ENCODE measurements at places on chromosomes 6 and 20.

DNA sequence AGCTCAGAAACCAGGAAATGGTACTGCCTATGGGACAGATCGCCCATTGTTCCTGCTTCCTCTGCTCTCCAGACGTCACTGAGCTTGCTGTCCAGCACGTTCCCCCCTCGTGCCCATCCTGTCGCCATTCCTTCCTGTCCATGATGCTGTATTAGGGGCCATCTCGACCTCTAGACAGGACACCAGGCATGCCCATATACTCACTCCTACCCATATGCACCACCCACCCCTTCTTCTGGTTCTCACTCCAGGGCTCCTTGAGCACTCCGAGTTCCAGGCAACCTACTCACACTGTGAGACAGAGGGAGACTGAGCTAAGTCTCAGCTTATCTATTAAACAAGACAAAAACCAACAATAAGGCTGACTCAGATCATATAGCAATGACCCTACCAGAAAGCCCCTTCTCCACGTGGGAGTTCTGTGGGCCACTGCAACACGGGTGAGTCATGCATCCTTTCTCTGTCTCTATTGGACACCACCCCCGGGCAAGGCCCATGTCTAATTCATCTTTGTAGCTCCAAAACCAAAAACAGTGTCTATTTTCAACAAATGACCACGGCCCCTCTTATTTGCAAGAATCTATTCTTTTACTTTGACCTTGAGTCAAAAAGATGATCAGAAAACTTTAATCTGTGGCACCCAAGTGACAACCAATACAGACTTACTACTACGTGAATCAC, 65.7 kb downstream of the PSMG4 start:
- DNase-seq = no peak

DNA sequence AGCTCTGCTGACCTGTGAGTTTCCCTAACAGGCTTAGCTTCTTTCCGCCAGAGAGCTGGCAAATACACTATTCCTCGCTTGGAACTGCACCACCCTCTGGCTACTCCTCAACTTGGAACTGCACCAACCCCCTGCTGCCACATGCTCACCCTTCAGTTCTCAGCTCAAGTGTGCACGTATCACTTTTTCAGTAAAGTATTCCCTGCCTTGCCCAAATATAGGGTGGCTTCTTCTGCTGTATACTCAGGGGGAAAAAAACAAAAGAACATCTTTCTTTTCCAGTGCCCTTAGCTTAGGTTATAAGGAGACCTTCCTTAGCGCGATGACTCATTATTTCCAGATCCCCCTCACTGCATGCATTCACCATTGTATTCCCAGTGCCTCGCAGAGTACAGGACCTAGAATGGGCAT, 21.2 kb downstream of the GNAS-AS1 start:
- no peak for DNase-seq

- peak; percentile 44 for DNase-seq
These were observed 13.2 kb upstream of the TFB1M start for GRCh38 chr6:155327326-155328073.

DNA sequence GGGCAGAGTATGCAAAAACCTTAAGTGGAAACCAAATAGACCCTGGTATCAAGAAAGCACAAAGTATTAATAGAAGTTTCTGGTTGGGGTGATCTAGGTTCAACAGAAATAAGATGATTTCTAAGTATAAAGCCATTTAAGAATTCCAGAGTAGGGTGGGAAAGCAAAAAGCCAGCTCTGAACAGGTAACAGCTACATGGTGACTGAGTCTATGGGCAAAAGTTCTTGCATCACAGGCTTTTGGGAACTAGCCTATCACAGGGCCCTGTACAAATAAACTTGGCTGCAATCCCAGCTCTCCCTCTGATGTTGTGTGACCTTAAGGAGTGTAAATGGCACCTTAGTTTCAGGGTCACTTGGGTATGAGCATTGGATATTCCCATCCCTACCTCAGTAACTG, 5.5 kb downstream of the TCF19 start:
- DNase-seq = no peak

- no peak for DNase-seq
These were observed 28.3 kb downstream of the SMPDL3A start for GRCh38 chr6:122817358-122817757.

DNA sequence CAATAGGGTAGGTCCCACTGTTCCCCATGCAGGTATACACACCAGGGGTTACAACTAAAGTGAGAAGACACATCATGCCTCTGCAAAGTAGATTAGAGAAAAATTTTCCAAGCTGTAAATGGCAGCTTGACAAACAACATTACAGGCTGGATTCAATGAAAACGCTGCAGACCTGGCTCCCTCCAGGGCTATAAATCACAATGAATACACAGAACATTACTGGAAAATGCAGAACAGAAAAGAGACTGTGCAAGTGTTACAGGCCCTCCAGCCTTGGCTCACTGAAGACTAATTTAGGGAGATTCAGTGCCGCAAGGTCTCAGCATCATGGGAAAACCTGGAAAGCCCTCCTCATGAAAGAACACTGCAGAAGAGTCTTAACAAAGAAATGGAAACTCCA, 207.8 kb downstream of the KHDC1L start:
- DNase-seq = no peak

DNA sequence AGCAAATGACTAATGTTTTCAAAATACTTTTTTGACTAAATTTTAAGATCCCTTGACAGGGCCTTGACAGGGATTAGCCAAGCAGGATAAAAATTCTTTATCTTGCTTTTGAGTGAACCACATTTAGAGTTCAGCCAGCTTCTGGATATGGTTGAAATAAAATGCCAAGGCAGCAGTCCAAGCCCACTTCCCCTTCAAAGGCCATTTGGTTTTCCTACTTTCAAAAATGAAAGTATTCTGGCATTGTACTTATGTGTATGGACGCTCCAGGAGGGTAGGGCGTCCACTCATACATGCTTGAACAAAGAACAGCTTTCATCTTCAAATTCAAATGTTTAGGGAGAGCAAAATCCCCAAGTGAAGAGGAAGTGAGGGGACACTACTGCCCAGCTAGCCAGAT, 82.3 kb upstream of the BCLAF1 start:
- no peak for DNase-seq

DNA sequence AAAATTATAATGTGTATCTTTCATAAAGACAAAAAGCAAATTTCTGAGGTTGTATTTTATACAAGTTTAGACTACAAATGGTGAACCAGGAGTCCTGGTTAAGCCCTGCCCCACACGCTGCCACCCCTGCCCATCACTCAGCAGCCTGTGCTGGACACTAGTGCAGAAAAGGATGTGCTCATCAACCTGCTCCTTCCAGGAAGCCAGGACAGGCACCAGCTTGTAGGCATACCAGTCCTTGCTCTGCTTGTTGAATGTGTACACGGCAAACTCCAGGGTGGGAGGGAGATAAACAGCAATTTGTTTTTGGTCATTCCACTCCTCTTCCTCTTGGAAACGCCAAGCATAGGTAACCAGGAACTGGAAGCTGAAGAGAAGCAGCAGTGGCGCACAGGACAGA, 18.1 kb downstream of the CST9L start:
- no peak for DNase-seq

GRCh38 chr6:36066817-36067216, 39.2 kb downstream of the MAPK14 start:
- no peak for DNase-seq

- DNase-seq = no peak
These were observed at the start of gene FAM83B for GRCh38 chr6:54846243-54846856. Gene FAM83B (plus strand): TSS chr6:54846771. CDS start chr6:54870247, 23,476 bp downstream.

- DNase-seq = no peak
These were observed 74.9 kb upstream of the CLDN20 start for GRCh38 chr6:155188707-155189496.

DNA sequence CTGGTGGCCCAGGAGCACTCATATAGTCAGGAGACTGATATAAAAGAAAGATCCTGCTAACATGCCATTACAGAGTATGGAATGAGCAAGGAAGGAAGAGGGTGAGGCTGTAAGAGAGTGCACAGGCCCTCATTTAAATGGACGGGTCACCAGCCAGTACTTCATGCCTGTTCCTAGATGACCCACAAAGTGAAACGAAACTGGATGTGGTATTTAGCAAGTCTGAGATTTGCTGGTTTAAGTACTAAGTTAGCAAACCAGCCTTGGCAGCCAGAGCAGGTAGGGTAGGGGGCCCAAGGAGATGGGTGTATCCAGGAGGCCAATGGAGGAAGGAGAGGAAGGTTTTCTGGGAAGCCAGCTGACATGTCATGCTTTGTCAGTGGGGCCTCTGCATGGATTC, 15.9 kb downstream of the NT5E start:
- DNase-seq = no peak

DNA sequence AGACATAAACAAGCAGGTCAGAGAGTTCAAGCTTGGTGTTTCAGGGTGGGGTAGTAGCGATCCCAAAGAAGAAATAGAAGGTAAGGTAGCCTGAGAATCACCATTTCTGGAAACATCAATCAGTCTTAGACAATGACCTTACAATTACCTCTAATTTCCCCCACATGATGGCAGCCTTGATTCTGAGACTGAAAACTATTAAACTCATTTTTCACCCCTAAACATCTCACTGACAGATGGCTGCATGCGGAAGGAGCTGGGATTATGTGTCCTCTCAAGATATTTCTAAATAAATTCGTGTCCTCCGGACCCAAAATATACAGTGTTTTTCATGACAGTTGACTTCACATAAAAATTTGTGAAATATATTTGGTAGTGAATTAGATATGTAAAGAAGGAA, 61.0 kb downstream of the KIF6 start:
- no peak for DNase-seq

DNA sequence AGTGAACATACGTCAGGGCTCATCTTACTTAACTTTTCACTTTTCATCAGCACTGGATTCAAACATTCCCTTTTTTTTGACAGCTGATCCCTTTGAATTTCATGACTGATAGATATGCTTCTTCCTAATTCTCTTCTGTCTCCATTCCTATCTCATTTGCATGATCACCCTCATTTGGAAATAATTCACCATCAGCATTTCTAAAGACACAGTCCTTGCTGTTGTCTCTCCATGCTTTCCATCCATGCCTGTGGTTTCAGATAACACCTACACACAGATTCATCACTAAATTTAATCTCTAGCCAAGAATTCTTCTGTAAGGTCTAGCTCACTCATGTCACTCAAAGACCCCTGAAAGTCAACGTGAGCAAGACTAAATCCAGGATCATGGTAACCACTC, 228.4 kb upstream of the BTBD3 start:
- no peak for DNase-seq

DNA sequence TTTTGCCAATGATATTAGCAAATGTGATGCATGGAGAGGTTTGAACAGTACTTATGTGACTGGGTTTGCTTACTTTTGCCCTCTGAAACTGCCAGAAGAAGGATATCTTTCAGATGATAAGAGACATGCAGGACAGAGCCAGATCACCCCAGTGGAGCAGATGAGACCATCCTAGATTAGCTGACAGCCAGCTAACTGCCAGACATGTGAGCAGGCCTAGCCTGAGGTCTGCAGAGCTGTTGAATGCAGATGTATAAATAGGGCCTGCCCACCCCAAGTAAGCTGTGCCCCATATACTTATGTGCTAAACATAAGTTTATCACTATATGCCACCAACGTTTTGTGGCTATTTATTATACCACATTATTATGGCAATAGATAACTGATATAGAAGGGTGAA, 5.9 kb downstream of the ZSCAN31 start:
- DNase-seq = no peak

DNA sequence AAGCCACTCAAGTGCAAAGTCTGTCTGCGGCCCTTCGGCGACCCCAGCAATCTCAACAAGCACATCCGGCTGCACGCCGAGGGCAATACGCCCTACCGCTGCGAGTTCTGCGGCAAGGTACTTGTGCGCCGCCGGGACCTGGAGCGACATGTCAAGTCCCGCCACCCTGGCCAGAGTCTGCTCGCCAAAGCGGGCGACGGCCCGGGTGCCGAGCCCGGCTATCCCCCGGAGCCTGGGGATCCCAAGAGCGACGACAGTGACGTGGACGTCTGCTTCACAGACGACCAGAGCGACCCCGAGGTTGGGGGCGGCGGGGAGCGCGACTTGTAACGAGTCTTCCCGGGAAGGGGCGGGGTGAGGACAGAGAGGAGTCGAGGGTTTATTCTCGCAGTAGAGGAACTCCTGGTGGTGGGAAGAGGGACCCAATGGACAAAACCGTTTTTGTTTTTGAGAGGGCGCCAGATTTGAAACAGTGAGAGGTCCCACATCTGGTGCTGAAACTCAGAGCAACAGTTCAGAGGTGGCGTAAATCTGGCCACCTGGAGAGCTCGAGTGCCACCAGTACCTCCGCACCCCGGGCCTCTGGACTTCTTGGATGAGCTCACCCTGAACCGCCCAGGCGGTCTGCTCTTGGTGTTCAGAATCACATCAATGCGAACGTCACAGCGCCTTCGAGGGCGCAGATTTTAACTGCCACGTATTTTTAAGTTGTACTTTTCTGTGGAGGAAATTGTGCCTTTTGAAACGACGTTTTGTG, 8.0 kb downstream of the PRDM13 start:
- DNase-seq = no peak

DNA sequence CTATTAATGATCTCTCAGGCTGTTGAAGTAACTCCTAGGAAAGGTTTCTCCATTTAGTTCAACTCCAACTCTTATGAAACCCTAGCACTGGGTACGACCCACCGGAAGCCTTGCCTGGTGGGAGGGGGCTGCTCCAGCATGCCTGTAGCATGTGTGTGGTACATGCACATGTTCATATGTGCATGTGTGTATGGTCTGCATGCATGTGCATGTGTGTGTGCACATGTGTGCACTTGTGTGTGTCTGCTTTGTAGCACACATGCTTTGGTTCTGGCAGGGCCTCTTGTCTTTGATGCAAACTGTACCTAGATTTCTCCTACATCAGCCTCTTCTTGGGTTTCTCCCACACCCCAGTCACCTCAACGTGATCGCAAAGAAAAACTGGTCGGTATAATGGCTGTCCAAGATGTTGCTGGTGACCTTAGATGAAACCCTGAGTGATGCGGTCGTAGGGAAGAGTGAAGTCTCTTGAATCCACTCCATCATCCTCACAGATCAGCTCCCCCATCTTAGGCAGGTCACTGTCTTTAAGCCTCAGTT, 193.5 kb downstream of the MYLK4 start:
- DNase-seq = no peak

- no peak for DNase-seq
These were observed 72.4 kb downstream of the SHLD1 start for GRCh38 chr20:5822569-5822968.

DNA sequence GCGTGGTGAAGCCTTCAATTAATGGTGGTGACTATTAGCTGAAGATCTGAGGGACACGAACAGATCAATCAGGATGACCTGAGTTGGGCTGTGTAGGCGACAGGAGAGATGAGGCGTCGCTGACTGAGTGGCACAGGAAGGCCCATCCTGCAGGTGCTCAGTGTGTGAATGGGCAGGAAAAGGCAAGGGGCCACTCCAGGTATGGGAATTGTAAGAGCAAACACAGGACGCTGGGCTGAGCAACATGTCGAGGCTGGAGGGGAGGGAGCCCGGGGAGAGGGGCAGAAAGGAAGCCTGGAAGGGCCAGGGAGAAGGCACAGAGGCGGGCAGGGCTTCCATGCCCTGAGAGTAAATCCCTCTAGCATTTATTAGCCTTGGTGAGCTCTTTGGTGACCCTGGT, 151.0 kb downstream of the VEGFA start:
- DNase-seq = no peak

- no peak for DNase-seq
These were observed 123.2 kb upstream of the TMEM170B start for GRCh38 chr6:11414176-11414963.
